ENCODE measurements at places on chromosomes 2 and 18. TPM values are rescaled to one million over a fixed set of nuclear protein-coding genes. Genes with fewer than 3 reads are reported as not detected.

Gene MEP1B
- total RNA-seq: not detected

Gene UGT1A3
- total RNA-seq: not detected

Gene SKOR2
- total RNA-seq: not detected

Gene VIT
- 6.8 TPM for total RNA-seq

Gene CD207
- 0.48 TPM for total RNA-seq

Gene ACKR3
- total RNA-seq: 29.8 TPM

Gene TFPI
- 39.9 TPM for total RNA-seq

Gene REG3A
- not detected for total RNA-seq

Gene COPS9
- total RNA-seq: 179 TPM

Gene CNTNAP5
- total RNA-seq: not detected

Gene CHCHD5
- 21.1 TPM for total RNA-seq

Gene SP5
- total RNA-seq: not detected

Gene ATIC
- 41.6 TPM for total RNA-seq

Gene CLEC4F
- total RNA-seq: 0.27 TPM

Gene SAG
- 1.4 TPM for total RNA-seq

Gene GCG
- not detected for total RNA-seq

Gene ZNF385B
- 2.1 TPM for total RNA-seq

Gene GPR35
- 2.7 TPM for total RNA-seq

Gene HRH4
- total RNA-seq: not detected

DNA sequence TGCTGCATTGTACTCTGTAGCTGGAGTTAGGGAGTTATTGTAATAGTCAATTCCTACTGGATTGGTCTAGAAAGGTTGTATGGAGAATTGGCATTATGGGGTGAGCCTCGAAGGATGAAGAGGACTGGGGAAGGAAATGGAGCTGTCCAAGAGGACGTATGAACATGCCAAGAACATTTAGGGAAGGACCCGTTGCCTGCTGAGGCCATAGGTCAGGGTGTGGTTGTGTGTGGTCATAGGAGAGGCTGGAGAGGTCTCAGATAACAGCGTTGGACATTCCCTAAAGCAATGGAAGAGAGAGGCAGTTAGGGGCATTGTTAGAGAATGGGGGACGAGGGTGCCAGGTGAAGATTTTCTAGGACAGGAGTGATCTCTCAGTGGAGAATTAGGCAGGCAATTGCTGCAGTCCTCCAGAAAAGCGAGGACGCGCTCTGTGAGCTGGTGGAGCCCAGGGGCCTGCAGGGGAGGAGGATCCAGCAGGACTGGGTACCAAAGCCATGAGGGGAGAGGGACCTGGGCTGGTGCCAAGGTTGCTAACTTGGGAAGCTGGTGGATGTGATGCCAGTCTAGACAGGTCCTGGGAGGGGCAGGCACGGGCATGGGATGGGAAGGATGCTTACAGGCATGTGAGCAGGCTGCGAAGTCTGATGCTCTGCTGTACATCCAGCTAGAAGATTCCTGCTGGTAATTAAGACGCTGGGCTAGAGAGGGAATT is 9.4 kb upstream of the PSD4 start:
- no peak for DNase-seq

GRCh38 chr2:23587341-23587880 is 202.4 kb downstream of the KLHL29 start:
- no peak for DNase-seq

DNA sequence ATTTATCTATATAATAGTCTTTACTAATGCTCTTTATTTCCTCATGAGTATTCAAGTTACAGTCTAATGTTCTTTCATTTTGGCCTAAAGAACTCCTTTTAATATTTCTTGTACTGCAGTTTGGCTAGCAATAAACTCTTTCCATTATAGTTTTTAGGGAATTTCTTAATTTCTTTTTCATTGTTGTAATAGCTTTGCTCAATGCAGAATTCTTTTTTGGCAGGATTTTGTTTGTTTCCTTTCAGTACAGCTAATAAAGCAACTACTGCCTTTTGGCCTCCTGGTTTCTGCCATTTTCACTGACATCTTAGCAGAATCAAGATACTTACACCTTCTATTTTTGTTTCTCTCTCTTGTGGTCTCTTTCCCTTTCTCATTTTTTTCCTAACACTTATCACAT is 390.4 kb upstream of the RGPD4 start:
- DNase-seq: no peak

DNA sequence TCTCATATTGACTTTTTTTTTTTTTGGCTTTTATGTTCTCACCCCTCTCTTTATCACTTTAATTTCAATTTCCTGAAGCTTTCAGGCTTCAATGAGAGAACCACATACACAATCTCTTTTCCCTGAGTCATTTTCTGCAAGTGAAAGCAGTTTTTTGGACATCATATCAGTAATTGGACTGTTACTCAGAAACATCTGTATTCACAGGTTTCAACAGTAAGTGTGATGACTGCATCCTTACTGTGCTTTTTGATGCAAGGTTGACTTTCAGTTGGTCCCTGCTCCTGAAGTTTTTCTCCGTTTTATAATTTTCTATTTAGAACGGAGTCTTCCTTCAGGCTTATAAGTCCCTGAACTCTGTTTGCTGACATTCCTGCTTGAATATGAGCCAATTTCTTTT is 70.5 kb upstream of the CCBE1 start:
- DNase-seq: no peak

DNA sequence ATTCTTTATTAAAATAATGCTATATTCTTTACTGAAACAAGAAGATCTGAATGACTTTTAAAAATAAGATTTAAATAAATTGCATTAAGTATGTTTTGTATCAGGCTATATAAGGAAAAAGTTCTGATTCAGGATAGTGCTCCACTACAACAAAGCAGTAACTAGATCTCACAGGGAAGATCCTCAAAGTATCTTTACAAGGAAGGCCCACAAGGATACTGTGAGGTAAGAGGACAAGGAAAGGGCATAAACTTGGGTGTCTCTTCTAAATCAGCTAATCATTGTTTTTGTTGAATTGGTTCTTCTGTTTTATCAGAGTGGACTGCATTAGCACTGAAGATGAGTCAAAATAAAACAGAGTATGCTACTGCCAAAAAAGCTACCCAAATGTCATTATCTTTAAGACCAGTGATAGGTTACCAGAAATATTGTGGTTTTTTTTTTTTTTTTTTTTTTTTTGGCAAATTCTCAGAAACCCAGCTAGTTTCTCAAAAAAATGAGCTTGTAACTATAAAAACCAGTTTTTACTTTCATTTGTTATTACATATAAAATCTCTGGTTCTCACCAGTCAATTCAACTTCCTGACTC is 160.9 kb downstream of the BAZ2B start:
- no peak for DNase-seq

DNA sequence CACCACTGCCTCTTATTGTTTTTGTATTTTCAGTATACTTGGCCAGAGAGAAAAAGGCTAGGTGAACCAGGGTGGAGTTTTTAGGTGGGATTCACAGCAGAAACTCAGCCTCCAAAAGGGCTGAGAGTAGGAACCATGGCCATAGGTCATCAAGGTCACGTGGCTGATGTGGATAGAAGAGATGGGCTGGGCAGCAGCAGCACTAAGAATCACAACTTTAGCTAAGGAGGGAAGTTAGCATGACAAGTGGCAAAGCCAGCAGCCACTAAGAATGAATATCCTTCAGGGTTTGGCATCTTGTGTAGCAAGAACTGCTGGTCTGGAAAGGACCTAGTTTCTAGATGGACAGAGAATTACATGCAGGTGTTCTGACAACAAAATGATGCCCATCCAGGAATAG is 43.2 kb upstream of the SKA1 start:
- no peak for DNase-seq

DNA sequence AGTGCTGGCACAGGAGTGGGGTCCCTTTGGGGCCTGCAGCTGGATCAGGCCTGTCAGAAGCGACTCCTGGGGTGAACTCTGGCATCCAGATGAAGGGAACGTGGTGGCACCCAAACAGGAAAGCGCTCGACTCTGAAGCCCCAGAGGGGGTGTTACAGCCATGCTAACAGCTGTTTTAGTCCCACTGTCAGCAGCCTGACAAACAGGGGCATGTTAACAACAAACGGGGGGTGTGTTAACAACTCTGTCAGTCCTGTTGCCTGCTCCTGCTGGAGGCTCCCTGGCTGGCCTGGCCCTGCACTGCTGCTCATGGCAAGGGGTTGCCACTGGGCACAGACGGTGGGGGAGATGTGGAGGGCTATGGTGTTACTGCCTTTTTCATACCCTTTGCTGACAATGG is 2.6 kb upstream of the RNU2-63P start:
- no peak for DNase-seq

- no peak for DNase-seq
Measured at GRCh38 chr2:198639580-198639979, 818.2 kb downstream of the SATB2 start.

GRCh38 chr2:105959357-105959756 is 214.6 kb downstream of the NCK2 start:
- no peak for DNase-seq

GRCh38 chr2:131030478-131030971 is 62.7 kb downstream of the FAM168B start:
- no peak for DNase-seq

- DNase-seq: no peak
Measured at GRCh38 chr2:12705230-12705629, 11.5 kb upstream of the TRIB2 start.

DNA sequence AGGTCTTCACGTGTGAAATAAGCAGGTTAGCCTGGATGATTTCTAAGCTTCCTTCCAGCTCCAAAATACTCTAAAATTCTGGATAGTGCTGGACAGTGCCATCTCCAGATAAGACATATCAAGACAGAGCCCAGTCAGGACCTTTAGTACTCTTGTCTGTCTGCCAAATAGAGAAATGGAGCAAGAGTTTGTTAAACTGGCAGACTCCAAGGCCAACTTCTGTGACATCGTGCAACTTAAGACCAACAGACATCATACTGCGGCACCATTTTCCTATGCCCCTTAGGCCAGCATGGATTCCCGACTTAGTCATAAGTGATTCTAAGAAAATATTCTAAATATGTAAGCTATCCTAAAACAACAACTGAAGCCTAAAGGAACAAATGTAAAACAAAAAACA is 118.6 kb downstream of the RBMS1 start:
- no peak for DNase-seq

DNA sequence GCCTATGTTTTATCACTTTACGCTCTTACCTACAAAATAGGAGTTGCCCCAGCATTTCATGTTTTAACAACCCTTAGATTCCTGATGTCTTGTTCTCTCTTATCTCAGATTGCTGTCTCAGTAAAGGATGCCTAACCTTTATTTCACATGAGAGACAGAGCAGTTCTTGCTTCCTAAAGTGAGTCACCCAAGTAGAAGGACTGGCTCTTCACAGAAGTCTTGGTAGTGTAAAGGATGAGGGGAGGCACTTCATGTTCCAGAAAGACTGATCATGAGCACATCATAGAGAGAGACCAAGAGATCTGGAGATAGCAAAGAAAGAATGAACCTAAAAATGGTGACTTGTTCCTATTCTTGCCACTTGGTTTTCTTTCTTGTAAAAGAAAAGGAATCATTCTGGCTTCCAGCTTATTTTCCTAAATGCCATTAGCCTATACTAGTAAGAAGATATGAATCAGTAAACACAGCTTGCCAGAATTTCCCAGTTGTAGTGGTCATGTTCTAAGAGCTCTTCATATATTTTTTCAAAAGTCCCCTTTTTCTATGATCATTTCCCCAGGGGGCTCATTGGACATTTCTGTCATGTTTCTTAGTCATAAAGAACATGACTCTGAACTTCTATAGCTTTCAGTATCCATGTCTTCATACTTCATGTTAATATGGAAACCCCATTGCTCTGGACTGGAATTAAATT is 54.9 kb downstream of the MAPRE2 start:
- no peak for DNase-seq

GRCh38 chr2:190407246-190407661 is 901 bp upstream of the MFSD6 start:
- DNase-seq: no peak

DNA sequence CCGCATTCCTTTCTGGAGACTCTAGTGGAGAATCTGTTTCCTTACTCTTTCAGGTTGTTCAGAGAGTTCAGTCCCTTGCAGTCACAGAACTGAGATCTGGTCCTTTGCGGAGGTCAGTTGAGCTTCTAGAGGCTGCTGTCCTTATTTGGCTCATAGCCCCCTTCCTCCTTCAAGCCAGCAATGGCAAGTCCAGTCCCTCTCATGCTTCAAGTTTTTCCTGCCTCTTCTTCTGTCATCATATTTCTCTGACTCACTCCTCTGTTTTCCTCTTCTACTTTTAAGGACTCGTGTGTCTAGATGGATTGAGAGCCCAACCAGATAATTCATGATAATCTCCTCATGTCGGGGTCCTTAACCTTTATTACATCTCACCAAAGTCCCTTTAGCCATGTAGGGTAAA is 173.5 kb upstream of the FOSL2 start:
- no peak for DNase-seq

- no peak for DNase-seq
Measured at GRCh38 chr2:215535741-215536140, 99.9 kb upstream of the FN1 start.

GRCh38 chr2:175251425-175252041 is 70.0 kb upstream of the ATP5MC3 start:
- no peak for DNase-seq

GRCh38 chr18:2908946-2909335 is 62.1 kb downstream of the EMILIN2 start:
- DNase-seq: no peak

DNA sequence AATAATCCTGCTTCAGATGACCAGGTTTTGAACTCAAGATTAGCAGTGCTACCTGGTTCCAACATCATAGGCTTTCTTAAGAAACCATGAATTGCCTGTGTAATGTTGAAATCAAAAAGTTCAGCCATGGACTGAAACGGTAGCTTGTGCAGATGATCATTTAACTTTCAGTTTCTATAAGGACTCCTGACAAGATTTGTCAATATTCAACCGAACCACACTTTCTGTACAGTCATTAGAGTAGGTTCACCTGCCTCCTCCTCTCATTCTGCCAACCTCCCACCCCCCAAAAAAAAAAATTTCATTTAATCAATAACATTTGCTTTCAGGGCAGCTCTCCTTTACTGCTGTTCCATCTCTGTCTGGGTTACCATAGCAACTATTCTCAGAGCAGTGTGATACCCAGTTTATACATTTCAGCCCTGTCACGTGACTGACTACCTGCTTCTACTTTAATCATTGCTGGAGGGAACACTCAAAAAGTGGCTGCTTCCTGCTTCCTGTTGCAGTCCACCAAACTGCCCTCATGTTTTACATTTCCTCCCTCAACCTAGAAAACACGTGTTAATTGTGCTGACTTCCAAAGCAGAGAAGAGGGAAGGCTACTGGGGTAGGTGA is 275.5 kb downstream of the SS18 start:
- no peak for DNase-seq

- no peak for DNase-seq
Measured at GRCh38 chr18:9743200-9744016, 35.3 kb downstream of the RAB31 start.

DNA sequence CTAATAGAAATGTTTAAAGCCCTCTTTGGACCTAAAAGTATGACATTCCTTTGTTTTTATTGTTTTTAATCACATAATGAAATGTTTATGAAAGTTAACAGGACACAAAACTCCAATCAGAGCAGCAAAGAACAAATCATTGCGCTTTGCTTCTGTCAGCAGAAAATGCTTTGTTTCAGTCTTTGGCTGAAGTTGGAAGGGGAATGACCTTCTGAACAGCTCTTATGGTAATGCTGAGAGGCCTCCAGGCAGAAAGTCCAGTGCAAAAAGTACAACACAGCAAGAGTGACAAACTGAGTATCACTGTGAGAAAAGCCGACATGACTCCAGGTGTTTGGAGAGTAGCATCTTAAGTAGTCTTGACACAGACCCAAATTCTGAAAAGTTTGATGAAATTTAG is 147.7 kb upstream of the SP5 start:
- no peak for DNase-seq

Measured in heart left ventricle (tissue), 16 donors.